Activated CD4-positive, CD25-positive, alpha-beta regulatory T cell treated with anti-CD3 and anti-CD28 coated beads, Interleukin-2, amount 50 U/mL, for 72 hours (primary cell): ENCODE measurements at places on chromosomes 4 and X.

- DNase-seq, result no peak
Measured at GRCh38 chrX:144730471-144730870, 516.8 kb upstream of the SPANXN1 start.

DNA sequence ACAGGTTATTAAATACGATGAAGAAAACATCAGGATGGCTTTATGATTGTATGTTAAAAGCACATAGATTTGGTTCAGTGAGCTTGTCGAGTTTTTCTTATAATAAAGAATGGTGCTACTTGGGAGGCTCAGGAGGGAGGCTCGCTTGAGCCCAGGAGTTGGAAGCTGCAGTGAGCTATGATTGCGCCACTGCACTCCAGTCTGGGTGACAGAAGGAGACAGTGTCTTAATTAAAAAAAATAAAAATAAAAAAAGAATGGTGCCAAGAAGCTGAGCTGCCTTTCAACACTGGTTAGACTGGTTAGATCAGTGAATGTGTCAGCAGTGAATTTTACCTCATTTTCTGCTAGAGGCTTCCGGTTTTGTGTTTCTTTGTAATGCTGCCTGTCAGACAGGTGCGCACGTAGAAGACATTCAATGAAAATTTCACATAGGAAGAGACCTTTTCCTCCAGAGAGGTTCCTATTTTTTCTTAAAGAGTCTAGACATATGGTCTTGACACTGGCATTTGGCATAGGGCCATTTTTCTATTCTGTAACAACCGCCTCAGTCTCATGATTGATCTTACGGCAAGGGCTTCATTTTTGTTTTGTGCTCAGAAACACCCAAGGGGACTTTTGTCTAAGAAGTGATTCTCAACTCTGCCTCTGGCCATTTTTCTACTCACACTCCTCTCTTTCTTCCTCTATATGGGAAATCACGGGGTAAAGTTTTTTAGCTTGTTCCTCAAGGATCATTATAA lies 15.0 kb upstream of the ARSF start:
- DNase-seq, result no peak

- no peak for DNase-seq
Measured at GRCh38 chr4:127648061-127648460, 15.3 kb downstream of the INTU start.

DNA sequence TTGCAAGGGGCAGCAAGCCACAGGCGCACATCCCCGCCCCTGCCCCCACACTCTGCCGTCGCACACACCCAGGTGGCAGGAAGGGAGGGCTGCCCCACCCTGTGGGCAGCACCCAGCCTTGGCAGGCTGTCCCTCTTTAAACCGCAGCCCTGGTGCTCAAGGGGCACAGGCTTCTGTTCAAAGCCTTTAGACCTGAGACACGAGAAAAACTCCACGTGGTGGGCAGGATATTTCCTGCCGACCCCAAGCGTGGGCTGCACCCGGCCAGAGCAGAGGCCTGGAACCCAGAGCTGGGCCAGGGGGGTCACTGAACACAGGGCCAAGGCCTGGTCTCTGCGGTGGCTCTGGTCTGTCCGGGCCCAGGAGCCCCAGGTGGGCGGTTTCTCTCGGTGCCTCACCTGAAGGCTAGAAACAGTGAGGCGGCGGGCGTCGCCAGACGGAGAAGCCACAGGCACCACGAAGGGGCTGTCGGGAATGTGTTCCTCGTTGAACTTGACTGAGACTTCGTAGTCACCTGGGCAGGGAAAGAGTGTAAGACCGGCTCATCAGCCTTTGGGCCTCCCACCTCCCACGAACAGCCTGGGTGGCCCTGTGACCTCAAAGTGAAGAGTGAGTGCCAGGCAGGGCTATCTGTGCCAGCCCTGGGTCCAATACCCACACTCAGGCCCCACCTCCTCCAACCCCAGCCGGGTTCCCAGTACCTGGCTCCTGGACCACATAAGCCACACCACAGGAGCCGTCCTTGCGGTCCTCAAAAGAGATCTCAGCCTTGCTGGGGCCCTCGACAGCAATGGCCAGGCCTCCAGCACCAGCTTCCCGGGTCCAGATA lies 23.0 kb downstream of the FLNA start:
- no peak for DNase-seq

DNA sequence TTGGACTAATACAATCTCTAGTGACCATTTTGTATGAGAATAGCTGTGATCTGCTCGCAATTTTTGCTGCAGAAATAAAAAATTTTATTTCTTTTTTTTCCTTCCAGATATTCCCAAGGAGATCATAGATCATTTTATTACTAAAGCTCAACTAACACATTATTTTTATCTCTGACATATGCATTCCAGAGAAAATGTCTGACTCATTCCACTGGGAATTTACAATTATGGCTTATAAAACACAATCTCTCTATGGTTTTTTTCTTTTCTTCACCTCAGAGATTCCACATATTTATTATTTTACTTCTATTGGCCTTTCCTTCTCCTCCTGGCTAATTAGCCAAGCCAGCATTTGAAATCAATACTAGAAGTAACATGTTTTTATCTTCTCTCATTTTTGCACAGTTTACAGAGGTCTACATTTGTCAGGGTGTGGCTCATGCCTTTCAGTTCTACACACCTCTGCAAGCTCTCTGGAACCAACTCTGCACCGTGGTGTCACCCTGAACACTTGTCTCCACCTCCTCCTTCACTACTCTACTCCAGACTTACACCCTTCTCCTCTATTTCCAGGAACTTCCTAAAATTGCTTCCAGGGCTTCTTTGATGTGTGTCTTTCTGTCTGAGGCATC lies 59.8 kb upstream of the GPM6A start:
- DNase-seq, result no peak

DNA sequence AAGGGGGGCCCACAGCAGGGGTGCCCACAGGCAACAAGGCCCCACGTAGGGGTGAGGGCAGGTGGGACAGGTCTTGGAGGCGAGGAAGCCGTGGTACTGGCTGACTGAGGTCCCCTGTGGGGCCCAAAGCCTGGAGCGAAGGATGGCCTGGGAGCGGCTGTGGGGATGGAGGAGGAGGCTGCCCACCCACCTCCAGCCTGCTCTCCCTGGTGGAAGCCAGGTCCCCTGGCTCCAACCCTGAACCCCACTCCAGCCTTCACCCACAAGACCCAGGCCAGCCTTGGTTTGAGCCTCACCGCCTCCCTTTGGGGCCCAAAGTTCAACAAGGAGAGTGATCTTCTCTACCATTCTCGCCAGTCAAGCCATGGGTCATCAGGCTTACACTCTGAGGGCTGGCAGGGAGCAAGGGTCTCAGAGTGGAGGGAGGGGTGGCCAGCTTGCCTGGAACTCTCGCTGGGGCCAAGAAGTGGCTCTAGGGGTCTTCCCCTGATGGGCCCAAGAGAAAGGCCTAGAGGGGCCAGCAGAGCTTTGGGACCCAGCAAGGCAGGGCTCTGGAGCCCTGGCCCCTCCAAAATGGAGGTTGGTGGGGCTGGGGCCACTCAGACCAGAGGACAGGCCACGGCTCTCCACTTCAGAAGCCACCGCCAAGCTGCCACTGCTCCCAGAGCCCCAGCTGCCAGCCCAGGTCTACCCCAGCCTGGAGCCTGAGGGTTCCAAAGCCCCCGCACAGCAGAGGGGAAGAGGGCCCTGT lies 5.0 kb downstream of the PNCK start:
- DNase-seq, result peak; percentile 28
